ENCODE measurements at places on chromosomes 4 and X.

GRCh38 chr4:140755774-140756318 lies 339 bp downstream of the TBC1D9 start:
- DNase-seq = peak; percentile 4

DNA sequence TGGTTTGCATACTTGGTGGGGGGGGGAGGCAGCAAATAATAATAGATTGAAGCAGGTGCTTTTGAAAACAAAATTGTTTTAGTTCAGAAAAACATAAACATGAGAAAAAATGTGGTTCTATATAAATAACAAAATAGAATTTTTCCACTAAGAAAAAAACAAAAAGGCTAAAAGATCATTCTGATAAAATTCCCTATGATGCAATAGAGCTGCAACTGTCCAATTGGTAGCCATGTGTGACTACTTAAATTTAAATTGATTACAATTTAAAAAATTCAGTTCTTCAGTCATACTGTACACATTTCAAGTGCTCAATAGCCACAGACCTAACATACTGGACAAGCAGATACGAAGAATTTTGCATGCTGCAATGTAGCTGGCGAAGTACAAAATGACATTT lies 11.0 kb downstream of the TRMT10A start:
- DNase-seq = no peak

- DNase-seq = no peak
Measured at GRCh38 chr4:3801521-3801920, 35.3 kb downstream of the ADRA2C start.

DNA sequence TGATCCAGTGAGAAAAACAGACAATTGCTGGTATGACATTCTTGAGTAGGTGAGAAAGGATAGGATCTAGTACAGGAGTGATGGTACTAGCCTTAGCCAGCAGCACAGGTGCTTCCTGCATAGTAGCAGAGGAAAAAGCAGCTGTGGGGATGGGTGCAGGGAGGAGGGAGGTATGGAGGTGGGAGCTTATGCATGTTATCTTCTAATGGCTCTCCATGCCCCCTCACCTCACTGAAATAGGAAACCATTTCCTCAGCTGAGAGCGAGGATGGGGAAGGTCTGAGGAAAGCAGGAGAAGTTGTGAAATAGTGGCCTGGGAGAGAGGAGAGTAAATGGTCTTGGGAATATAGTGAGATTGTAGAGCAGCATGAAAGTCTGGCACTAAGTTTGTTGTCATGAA lies 136.3 kb downstream of the TMEM164 start:
- no peak for DNase-seq

DNA sequence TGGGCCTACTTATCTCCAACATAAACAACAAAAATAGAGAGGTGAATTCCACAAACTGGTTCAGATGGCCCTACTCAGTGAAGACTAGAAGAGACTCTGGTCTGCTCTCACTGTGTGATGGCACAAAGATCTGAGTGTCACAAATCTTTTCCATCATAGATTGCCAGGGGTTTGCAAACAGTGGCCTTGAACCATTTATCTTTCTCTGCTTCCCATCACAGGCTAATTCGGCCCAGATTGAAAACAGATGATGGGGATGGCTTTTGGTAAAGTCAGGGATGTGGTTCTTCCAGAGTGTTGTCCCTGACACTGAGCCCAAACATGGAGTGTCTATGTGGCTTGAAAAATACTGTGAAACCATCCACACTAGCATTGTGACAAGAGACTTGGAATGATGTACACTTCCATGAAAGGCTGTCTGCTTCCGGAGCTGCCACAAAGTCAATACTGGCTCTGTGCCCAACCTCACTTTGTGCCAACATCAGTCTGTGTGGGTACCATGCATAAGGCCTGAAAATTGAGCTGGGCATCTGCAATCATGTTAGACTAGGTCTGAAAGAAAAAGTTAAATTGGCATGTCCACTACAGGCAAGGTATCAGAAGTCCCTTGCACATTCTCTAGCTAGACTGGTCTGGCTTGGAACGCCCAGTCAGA lies 25.2 kb upstream of the PLAC1 start:
- no peak for DNase-seq

- no peak for DNase-seq
Measured at GRCh38 chr4:139808381-139808807, 142.8 kb downstream of the MGST2 start.

GRCh38 chr4:14247767-14248166 lies 620.2 kb upstream of the BOD1L1 start:
- no peak for DNase-seq

DNA sequence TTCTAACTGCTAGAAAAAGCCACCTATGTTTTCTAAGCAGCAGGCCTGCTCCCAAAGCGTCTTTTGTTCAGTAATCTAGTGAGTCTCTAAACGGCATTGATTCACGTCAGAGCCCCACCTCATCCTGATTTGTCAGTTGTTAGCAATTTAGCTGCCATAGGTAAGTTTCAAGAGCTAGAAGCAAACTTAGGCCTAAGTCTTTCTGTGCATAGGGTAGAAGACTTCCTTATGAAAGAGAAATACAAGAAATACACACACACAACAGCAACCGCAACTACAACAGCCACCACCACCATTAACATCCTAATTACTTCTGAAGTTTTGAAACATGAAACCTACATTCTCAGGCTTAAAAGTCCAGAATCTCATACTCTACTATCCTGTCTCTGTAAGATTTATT lies 531.1 kb upstream of the SPANXN1 start:
- DNase-seq = no peak

GRCh38 chr4:13176741-13177142 lies 307.4 kb downstream of the RAB28 start:
- no peak for DNase-seq

GRCh38 chr4:80568891-80569290 lies 233.4 kb downstream of the CFAP299 start:
- no peak for DNase-seq

GRCh38 chr4:59973492-59973891 lies 1226.6 kb upstream of the ADGRL3 start:
- DNase-seq = no peak

DNA sequence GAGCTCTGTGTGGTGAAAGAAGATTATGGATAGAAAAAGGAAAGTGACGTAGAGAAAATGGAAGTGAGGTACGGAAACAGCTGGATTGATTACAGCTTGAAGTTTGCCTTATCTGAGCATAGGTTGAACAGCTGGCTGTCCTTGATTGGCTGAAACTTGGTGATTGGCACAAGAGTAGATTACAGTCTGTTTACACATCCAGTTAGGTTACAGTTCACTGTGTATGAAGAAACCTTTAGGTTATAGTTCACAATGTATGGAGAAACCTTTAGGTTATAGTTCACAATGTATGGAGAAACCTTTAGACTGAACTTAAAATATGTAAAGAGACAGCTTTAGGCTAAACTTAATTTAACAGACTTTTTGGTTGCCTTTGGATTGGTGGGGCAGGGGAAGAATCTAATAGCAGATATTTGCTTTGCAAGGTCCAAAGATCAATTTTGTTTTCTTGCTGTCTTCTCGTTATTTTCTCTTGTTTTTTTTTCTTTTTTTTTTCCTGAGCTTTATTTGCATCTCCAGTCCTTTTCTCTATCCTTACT lies 15.6 kb upstream of the ART3 start:
- DNase-seq = no peak

- no peak for DNase-seq
Measured at GRCh38 chr4:6469144-6469543, 3.3 kb downstream of the PPP2R2C start.

DNA sequence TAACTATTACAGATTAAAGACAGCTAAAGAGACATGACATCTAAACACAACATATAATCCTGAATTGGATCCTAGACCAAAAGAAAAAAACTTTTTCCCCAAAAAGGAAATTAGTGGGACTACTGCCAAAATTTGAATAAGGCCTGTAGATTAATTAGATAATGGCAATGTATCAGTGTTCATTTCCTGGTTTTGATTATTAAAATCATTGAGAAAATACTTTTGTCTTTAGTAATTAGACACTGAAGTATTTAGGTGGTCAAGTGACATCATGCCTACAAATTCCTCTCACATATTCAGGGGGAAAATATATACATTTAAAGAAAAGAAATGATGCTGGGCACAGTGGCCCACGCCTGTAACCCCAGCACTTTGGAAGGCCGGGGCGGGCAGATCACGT lies 10.4 kb upstream of the USO1 start:
- no peak for DNase-seq

- no peak for DNase-seq
Measured at GRCh38 chr4:62028745-62029144, 828.6 kb downstream of the ADGRL3 start.

DNA sequence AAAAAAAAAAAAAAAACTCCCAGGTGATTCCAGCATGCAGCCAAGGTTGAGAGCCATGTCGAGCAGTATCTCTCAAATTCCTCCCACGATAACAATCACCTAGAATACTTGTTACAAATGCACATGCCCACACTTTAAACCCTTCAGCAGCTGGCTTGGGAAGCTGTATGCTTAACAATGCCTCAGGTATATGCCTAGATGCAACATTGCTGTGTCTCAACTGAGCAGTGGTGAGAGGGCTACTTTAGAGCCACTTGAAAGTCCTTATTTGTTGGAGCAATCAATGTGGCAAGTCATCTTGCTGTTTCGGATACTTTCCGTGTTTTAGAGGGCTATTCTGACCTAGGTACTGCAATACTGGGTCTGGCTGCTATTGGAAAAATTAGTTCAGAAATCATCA lies 487.4 kb downstream of the INPP4B start:
- no peak for DNase-seq

DNA sequence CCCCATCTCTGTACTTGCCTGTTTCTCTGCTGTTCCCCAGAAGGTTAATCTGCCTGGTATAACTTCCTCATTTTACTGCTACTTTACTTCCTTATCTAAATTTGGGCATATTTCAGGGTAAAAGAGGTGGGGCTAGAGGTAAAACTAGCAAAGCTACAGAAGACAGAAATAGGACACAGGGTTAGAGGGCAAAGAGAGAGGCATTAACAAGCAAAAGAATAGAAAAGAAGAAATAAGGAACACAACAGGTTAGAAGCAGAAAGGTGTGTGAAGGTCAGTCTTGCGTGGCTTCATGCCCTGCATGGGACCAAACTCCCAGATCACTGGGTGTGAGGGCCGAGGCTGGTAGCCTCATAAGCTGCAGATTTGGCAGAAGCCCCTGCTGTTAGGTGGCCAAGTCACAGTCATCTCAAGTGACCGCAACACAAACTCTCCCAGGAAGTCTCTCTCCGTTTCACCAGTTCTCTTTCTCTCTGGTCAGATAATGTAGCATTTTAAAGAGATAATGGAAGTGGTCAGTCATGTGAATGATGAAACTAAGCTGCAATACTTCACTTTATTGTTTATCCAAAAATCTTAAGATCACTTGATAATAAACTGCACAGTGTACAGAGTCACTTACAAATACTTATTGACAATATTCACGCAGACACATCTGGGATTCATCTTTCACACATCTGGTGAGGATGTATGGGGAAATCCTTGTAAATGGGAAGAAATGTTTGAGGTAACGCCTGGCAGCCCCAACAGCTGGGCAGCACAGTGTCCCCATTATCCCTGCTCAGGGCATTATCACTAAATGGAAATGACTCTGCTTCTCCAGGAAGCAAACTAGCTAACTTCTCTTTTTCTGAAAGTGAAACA lies 16.4 kb downstream of the TMEM154 start:
- no peak for DNase-seq

DNA sequence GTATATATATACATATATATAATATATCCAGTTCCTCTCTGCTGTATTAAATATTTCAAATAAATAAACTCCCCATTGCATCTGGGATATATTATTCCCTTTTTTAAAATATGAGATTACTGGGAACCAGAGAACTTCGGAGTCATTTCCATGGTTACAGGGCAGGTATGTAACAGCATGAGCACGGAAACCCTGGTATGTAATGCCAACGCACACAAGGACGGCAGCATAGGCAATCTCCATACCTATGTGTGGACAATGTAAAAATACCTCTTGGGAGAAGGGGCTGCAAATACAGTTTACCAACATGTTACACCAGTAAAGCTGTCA lies 62.8 kb downstream of the NUDT10 start:
- DNase-seq = no peak

DNA sequence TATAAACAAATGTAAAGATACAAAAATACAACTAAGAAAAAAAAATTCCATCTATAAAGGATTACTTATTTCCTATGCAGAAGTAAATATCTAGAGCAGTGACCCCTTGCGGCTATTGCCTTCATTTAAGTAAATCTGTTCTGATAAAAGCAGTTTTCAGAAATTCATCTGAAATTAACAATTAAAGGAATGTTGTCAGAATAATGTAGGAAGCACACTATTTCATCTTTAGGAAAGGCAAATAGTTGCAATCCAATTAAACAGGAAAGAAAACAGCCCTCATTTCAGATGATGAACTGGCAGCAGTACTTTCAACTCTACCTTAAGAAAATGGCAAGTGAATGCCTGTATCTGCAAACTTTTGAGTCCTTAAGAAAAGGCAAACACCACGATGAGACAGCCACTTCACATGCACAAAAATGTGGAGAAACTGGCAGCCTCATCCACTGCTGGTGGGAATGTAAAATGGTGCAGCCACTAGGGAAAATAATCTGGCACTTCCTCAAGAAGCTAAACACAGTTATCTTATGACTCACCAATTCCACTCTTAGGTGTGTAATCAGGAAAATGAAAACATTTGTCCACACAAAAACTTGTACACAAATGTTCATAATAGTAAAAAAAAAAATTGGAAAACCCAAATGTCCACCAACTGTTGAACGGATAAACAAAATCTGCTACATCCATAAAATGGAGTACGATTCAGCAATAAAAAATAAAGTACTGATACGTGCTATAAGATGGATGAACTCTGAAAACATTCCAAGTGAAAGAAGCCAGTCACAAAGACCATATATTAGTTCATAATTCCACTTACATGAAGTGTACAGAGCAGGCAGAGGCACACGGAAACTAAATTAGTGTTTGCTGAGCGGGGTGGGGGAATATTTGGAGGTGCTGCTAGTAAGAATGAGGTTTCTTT lies 2.0 kb upstream of the THAP9 start:
- DNase-seq = no peak

- DNase-seq = no peak
Measured at GRCh38 chr4:5710961-5711478, at the start of gene EVC. TSS of gene EVC (plus strand) at chr4:5711201. CDS start at chr4:5711381, 180 bp downstream.

- no peak for DNase-seq
Measured at GRCh38 chr4:26930964-26931363, 70.3 kb downstream of the STIM2 start.

DNA sequence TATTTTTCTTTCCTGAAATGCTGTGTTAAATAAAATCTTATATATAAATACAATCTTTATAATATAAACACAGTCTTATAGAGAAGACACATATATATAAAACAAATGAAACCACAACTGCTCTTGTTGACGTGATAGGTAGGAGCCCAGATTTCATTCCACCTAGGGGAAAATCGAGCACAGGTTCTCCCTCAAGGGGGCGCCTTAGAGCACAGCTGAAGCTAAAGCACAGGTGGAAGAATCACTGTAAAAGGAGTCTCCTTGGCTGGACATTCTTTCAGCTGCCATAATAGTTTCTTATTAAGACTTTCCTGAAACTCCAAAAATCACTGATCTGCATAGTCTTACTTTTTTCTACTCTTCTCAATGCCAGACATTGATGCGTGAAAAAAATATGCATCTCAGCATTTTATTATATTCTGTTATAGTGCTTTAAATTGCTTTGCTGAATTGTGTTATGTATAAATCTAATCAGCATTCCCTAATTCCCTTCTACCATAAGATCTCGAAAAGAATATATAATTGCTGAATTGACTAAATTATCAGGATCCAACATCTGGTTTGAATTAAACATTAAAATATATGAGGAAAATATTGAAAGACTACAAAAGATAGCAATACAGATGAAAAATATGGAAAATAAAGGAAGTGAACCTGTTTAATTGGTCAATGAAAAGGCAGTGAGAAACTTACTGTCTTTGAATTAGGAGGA lies 25.5 kb upstream of the RXFP1 start:
- DNase-seq = no peak

GRCh38 chrX:68422478-68422877 lies 10.8 kb downstream of the OPHN1 start:
- DNase-seq = no peak

Measured in activated gamma-delta T cell (primary cell).